AG04450 (cell line): ENCODE measurements at places on chromosomes 5 and 9.

DNA sequence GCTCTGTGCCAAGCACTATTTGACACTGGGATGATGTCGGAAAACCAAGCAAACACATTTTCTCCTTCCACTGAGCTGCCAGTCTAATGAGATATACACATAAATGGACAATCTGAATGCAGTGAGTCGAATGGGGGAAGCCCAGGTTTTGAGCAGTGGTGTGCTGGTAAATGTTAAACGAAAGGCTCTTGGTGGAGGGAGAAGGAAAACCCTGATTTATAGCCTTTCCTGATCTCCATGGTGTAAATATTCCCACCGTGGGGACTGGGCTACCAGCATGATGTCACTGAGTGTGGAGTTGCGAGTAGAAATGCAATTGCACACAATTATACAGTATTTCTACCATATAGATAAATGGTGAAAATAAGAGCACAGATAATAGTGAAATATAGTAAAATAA is 5.0 kb upstream of the GSN start:
- no peak for DNase-seq

DNA sequence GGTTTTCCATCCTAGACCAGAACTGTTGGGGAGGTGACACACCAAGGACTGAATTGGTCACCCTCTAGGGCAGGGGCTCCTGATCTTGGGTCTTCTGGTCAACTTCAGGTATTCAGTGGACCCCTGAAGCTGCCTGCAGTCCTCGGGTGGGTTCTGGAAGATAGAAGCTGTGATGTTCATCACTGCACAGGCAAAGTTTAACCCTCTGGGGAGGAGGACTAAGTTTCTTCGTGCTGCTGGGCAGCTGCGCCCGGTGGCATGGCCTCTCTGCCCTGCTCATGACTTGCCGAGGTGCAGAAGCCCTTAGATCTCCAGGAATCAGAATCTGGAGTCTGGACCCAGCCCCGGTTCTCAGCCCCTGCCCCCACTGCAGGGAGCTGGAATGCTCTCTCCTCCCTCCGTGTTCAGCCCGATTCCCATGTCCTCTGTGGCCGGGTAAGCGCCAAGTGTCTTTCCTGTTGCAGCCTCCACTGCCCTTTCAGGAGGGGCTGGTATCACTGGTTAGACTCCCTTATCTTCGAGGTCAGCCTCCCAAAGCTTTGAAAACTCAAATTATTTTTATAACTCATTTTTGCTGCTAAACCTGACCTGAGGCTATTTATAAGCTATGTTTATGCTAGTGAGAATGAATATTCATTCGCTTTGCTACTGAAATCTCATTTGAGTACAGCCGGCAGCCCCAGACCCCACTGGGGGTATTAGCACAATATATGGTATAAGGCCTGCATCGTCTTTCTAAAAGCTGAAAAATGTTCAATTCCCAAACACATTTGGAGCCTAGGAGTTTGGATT is 1.7 kb downstream of the LAMC3 start:
- DNase-seq, result no peak

- no peak for DNase-seq
These were observed 11.6 kb upstream of the ECM2 start for GRCh38 chr9:92547356-92547755.

DNA sequence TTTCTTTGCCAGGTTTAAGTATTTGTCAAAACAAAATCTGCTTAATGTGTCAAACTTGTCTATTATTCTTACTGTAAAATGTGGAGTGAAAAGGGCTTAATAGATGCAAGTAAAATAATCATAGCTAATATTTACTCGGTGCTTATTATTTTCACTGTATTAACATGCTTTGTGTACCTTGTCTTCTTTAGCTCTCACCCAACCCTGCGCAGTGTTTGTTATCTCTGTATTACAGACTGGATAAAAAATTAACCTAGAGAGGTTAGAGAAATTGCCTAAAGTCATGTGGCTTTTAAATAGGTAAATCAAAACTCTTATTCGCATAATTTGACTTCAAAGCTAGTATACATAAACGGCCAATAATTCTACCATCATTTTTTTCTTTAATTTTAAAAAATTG is 1864.8 kb downstream of the MAT2B start:
- no peak for DNase-seq

DNA sequence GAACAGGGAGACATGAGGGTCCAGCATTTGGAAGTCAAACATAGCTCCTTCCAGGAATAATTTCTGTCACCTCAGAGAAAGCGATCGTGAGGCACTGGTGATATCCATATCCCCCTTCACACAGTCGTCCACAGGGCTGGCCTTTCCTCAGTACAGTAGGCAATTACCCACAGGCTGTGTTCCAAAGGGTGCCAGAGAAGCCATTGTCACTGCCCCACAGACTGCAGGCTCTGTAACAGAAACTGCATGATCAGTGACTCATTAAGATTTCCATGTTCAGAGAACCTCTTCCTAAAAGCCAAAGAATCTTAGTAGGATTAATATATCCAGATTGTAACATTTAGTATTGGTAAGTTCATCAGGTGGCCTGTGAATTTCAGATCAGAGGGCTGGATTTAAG is 127.6 kb downstream of the RPS23 start:
- no peak for DNase-seq

DNA sequence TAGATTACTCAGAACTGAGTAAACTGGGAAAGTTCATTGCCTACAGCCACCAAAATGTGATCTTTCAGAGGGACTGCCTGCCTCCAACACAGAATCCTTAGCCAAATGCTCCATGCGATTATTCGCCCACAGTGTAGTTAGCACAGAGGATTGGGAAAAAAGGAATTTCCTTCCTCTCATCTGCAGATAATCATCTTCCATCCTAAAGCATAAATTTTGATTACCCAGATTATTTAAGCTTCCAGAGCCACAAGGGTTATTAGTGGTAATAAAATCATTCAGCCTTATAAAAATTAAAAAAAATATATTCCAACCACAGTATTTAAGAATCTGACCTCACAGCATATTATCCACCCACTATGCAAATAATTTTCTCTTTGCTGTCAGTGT is 285.3 kb upstream of the GRAMD2B start:
- DNase-seq, result no peak

DNA sequence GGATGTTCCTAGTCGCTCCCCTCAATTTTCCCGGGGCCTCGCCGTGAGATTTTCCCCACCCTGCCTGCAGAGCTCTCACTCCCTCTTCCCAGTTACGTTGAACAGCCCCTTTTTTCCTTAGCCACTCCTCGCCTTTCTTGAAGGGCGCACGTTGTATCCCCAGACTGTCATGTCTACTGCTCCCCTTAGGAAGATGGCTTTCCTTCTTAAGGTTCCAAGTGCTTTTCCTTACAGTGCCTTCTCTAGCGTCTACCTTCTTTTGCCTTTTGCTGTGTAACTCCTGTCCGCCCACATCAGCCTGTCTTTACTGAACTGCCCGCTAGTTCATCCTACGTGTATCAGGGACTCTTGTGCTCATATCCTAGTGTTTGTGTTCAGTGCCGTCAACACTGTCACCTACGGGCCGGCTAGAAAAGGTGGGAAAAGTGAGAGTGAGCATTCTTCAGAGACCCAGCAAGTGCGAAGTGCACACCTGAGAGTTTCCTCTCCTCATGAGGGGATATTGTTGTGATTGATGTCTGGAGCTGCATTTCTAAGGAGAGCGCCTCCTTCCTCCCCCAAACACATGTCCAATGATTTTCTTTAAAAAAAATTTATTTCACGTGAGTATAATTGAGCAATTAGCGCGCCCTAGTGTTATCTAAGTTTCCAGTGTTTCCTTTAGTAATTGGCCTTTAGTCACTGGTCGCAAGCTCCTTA is 764 bp downstream of the CAMLG start:
- no peak for DNase-seq

DNA sequence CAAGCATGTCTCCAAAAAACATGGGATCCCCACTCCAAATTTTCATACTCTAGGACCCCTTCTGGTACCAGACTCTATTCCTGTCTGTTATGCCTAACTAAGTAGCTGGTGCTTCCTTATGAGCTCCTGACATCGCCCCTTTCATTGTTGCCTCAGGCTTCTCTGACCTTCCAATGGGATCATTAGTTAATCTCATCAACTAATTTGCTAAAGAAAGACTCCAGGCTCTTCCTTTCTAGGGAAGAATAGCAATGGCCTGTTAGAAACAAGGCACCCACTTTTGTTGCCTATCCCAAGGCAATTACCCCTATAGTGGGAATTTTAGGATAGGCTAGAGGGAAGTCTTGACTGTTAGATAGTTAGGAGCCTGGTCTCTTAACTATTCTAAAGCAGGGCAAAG is 369.5 kb downstream of the MLLT3 start:
- DNase-seq, result no peak
